Osteocyte (in vitro differentiated cells): ENCODE measurements at places on chromosomes 11 and 22.

DNA sequence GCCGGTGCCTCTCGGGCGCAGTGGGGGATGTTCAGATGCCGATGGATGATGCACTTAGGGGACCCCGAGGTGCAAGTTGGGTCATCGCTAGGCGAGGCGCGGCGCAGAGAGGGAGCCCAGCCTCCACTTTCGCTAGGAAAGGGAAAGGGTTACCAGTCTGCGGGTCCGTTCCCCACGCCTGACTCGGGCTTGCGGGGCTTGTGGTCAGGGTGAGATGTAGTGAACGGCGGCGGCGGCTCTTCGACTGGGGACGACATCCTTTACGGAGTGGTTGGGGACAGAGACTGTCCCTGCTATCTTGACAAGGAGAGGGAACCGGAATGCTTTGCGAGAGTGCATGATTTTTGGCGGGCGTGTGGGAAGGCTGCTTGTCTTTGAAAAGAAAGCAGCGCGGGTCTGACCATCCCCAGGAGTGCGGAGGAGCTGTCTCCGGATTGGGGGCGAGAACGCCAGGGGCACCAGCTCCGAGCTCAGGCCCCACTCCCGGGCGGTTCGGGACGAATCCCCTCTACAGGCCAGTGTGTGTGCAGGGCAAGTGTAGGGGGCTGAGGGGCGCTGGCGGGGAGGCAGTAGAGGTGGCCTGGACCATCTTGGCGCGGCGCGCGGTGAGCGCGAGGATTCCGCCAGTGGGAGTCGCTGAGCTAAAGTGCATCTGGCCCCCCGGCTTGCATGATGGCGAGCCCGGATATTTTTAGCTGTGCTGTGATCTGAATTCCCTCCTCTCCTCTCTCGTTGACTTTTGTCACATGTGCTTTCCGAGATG, 1.1 kb downstream of the FAT3 start:
- no peak for DNase-seq

- no peak for DNase-seq
These were observed 84.2 kb downstream of the CTTN start for GRCh38 chr11:70482529-70482917.

DNA sequence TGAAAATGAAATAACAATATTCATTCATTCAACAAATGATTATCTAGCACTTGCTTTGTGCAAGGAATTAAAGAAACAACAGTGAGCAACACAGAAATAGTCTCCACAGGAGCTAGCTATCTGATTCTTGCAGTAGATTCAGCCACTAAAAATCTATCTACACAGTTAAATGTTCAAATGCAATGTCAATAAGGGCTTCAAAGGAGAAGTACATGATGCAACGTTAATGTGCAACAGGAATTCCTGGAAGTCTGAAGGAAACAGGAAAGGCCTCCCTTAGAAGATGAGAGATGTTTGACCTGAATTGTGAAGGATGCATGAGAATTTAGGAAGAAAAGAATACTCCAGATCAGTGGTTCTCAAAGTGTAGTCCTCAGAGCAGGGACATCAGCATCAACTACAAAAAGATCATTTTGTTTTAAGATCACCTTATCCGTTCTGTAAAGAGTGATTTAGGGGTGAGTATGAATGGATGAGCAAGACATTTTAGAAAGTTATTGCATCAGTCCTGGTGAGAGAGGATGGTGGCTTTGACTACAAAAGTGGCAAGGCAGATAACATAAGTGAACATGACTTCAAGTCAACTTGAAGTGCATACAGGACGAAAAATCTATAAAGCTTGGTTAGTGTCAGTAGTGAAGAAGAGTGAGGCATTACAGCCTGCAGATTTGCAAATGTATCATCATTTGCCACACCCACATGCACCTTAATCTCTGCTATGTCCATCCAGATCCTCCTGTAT, 96.0 kb downstream of the ETS1 start:
- no peak for DNase-seq

DNA sequence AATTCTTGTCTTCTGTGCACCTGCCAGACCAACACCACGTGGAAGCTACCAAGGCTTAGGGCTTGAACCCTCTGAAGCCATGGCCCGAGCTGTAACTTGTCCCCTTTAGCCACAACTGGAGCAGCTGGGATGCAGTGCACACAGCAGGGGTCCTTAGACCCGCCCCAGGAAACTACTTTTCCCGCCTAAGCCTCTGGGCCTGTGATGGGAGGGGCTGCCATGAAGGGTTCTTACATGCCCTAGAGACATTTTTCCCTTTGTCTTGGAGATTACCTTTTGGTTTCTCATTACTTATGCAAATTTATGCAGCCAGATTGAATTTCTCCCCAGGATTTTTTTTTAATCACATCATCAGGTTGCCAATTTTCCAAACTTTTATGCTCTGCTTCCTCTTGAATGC, 9.7 kb downstream of the PATE3 start:
- DNase-seq: no peak

DNA sequence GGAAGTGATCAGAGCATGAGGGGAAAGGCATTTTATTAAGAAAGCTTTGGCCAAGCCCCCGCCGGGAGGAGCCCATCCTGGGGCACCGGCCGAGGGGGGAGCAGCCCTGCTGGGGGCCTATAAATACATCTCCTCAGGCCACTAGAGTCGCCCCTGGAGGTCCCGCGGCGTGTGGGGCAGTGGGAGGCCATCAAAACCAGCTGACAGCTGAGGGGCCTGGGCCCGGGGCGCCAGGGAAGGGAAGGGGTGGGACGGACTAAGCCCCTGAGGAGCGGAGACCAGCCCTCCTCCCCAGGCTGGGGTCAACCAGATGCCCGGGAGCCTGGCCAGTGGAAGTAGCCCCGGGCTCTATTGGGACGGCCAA, 13.1 kb downstream of the SCARF2 start:
- DNase-seq: no peak
